NCI-H774 (cell line): ENCODE measurements at places on chromosomes 5 and 9.

- DNase-seq, result peak; percentile 53
These were observed 236.5 kb downstream of the DMRTA1 start for GRCh38 chr9:22682961-22683699.

GRCh38 chr9:35905912-35906679 lies at the start of gene HRCT1:
TSS of gene HRCT1 (plus strand) at chr9:35906202. CDS start at chr9:35906288, 86 bp downstream.
- DNase-seq, result peak; percentile 33

DNA sequence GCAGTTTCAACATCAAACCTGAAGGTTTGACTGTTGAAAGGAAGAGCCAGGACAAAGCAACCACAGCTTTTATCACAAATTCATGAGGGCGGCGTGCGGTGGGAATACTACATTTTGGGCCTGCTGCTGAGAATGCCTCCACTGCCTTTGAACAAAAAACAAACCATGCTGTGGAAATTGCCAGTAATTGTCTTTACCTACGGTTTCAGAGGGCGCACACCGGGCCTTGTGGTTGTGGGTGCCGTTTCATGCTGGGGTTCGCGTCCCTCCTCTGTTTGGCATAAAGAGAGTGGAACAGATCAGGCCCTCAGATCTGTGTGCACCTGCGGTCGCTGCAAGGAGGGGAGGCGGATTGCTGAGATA lies 27.6 kb upstream of the TCF7 start:
- DNase-seq, result no peak

DNA sequence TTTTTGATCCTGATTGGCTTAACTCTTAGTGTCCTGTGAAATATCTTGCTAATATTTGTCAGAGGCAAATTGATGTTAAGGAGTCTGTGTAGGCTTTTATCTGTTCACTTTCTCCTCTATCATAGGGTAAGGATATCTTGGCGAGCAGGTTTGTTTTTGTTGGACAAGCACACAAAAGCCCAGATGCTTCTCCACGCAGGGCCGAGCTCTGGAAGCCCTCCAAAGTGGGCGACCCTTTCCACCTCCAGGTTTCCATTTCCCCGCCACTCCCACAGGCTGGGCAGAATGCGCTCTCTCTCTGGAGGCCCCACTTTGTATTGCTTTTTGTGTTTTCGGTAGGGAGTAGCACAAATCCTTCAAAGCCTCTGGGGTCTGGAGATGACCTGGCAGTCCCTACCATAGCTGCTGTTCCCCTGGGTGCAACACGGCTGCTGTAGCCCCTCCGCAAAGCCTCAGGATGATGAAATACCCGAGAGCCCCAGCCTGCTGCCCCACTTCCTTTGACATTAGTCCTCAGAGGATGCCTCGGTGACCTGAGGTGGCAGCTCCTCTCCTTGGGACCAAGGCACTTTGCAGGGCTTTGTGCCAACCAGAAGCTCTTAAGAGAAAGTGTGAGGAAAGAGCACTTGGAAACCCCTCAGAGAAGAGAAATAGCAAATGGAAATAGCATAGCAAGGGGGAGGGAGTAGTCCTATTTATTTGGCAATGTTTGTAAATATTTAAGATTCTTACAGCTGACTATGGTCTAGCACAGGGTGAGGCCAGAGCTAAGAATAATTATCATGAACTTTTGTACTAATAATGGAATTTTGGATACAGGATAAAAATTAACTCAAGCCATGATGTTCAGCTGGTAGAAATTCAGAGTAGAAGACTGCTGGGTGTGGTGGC lies 122.8 kb downstream of the ARHGEF28 start:
- DNase-seq, result no peak

DNA sequence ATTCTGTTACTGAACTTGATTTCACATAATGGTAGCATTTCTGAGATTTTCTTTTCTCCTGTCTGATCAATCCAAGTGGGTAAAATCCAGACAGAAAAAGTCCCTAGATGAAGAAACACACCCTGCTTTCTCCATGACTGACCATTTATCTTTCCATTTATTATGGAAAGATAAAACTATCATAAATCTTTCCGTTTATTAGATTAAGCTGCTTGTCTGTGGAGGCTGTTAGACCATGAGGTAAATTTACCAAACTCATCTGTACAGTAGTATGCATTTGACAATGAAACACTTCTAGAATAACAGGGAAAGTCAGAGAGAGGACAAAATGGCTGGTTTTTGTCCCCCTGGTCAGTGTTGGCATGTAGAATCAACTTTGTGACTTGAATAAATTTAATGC lies 491.2 kb upstream of the SEMA6A start:
- no peak for DNase-seq

DNA sequence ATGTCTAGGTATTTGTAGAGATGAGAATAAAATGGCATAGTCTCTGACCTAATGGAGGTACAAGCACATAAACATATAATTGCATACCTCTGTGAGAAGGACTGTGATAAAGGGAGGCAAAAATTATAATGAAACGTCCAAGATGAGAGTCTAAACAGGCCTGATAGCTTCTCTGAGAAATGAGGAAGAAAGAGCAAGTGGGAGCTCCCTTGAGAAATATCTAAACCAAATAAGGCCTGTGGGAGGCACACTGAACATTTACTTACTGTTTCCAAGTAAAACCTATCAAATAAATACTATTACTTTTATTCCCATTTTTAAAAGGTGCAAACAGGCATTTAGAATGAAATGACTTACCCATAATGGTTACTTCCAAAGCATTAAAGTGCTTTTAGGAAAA lies 125.6 kb upstream of the PAPPA start:
- DNase-seq, result no peak

GRCh38 chr5:155947394-155948062 lies 379.4 kb upstream of the SGCD start:
- DNase-seq, result no peak
